ENCODE measurements at places on chromosomes 7 and 10. TPM values are rescaled to one million over a fixed set of nuclear protein-coding genes. Genes with fewer than 3 reads are reported as not detected.

DNA sequence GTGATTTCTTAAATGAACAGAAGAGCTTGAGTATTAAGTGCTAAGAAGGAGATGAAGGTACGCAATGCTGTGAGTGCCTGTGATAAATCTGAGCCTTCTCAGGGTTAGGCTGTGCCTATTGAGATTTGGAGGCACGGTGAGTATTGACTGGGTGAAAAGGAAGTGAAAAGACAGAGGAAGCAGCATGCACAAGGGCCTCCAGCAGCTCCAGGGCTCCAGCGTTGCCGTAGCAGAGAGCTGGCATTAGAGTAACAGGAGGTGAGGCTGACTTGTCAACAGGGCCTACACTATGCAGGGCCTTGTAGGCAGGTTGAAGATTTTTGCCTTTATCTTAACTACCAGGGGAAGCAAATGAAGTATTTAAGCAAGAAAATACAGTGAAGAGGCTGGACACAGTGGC is 54.1 kb upstream of the PDCD4 start:
- H3K4me3 ChIP-seq, result no peak overlapping the region
- H3K27ac ChIP-seq, result peak overlapping the region; percentile 79
- no peak for DNase-seq
- peaks cover 17% of the 10 kb centered on the region for H3K36me3 ChIP-seq
- H3K27me3 ChIP-seq, result no peaks in the 10 kb centered on the region
- peaks cover 63% of the 10 kb centered on the region for H3K4me1 ChIP-seq

- no peaks in the 10 kb centered on the region for H3K4me1 ChIP-seq
- no peaks in the 10 kb centered on the region for H3K36me3 ChIP-seq
- H3K27ac ChIP-seq, result no peak overlapping the region
- H3K27me3 ChIP-seq, result no peaks in the 10 kb centered on the region
Observed at GRCh38 chr10:36819781-36820180, 305.6 kb upstream of the ANKRD30A start.

GRCh38 chr7:34452363-34452762 is 205.7 kb upstream of the NPSR1 start:
- no peaks in the 10 kb centered on the region for H3K4me1 ChIP-seq
- H3K36me3 ChIP-seq, result no peaks in the 10 kb centered on the region
- no peak overlapping the region for H3K4me3 ChIP-seq
- no peak overlapping the region for H3K27ac ChIP-seq
- DNase-seq, result no peak

GRCh38 chr10:85618841-85619240 is 747.8 kb downstream of the GRID1 start:
- no peaks in the 10 kb centered on the region for H3K27me3 ChIP-seq
- H3K4me3 ChIP-seq, result no peak overlapping the region
- H3K27ac ChIP-seq, result no peak overlapping the region
- no peaks in the 10 kb centered on the region for H3K4me1 ChIP-seq

- no peak overlapping the region for H3K27ac ChIP-seq
- no peak overlapping the region for H3K4me3 ChIP-seq
- no peaks in the 10 kb centered on the region for H3K27me3 ChIP-seq
- H3K36me3 ChIP-seq, result no peaks in the 10 kb centered on the region
Observed at GRCh38 chr10:125521721-125522680, 161.0 kb downstream of the TEX36 start.

FRAT1 gene
- 9.1 TPM for total RNA-seq

DNA sequence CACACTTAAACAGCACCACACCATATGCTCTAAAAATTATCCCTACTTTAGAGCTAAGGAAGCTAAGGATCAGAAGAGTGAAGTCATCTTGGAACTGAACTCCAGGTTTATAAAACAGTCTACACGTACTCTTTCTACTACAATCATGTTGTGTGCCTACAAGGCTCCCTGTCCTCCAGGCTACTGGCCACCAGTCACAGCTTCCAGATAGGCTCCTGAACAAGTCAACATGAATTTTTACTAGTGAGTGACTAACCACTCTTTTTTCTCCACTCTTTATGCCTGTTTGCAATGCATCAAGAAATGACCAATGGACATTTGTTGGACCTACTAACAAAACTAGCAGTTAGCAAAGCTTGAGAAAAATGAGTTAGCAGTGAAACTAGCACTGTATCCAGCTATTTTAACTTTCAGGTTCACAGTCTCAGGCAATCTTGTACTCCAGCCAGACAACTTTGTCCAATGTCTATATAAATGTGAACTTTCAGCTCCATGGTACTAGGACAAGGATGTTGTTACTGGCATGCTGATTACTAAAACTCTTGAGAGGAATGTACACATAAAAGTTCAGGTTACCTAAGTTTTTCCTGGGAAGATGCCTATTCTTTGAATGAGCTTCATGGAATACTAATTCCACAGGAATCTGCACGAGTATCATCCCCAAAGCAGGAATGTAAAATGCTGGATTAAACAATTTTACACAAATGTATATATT is 180.0 kb downstream of the BTAF1 start:
- DNase-seq, result no peak
- no peaks in the 10 kb centered on the region for H3K27me3 ChIP-seq
- H3K36me3 ChIP-seq, result no peaks in the 10 kb centered on the region
- H3K4me1 ChIP-seq, result peaks cover 47% of the 10 kb centered on the region

ANKRD61 gene
- total RNA-seq, result not detected

- no peak overlapping the region for H3K4me3 ChIP-seq
- H3K27me3 ChIP-seq, result no peaks in the 10 kb centered on the region
- H3K27ac ChIP-seq, result no peak overlapping the region
- no peaks in the 10 kb centered on the region for H3K36me3 ChIP-seq
- no peaks in the 10 kb centered on the region for H3K4me1 ChIP-seq
Observed at GRCh38 chr10:66747451-66747850, 178.4 kb upstream of the LRRTM3 start.

- peaks cover 9% of the 10 kb centered on the region for H3K36me3 ChIP-seq
- peaks cover 17% of the 10 kb centered on the region for H3K4me1 ChIP-seq
- no peak overlapping the region for H3K27ac ChIP-seq
- H3K27me3 ChIP-seq, result no peaks in the 10 kb centered on the region
- H3K4me3 ChIP-seq, result no peak overlapping the region
Observed at GRCh38 chr7:96691702-96692101, 17.9 kb downstream of the SEM1 start.

Measured in esophagus muscularis mucosa (tissue), 4 donors.